Activated CD8-positive, alpha-beta memory T cell treated with anti-CD3 and anti-CD28 coated beads for 4 hours (primary cell): ENCODE measurements at places on chromosomes 3 and 15.

- DNase-seq = no peak
Measured at GRCh38 chr3:45509768-45510129, 84.8 kb upstream of the LIMD1 start.

DNA sequence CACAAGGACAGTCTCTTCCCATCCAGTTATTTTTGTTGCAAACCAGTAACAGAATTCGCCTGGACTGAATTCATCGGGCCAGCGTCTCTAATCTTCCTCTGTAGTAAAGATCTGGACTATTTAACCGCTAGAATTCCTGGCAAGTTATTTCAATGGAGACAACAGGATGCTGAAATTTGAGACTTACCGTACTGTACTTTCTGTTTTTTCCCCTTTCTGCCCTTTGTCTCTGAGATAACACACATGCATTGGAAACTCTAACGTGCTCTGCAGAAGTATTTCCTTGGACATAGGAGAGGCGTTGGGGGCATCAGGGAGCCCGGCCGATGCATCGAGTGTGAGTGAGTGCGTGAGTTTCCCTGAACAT, 61.5 kb downstream of the ASB7 start:
- no peak for DNase-seq

DNA sequence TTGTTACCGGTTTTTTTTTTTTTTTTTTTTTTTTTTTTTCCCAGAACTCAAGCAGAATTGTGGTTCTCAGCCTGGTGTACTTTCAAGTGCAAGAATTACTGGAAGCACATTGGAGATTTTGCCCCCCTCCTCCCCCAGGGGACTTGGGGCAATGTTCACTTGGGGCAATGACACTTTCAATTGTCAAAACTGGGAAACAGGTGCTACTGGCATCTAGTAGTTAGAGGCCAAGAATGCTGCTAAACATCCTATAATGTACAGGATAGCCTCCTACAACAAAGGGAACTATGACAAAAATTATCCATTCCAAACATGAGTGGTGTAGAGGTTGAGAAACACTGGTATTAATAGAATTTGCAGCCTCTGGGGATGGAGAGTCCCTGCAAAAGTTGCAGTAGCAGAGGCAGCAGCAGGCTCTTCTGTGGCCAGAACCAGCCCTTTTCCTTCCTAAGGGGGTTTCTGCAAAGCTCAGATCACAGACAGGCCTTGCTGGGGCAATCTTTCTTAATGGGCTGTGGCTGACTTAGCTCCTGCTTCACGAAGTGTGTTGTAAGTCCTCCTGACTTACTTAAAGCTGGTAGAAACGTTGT, 144.3 kb upstream of the MRPS22 start:
- no peak for DNase-seq

DNA sequence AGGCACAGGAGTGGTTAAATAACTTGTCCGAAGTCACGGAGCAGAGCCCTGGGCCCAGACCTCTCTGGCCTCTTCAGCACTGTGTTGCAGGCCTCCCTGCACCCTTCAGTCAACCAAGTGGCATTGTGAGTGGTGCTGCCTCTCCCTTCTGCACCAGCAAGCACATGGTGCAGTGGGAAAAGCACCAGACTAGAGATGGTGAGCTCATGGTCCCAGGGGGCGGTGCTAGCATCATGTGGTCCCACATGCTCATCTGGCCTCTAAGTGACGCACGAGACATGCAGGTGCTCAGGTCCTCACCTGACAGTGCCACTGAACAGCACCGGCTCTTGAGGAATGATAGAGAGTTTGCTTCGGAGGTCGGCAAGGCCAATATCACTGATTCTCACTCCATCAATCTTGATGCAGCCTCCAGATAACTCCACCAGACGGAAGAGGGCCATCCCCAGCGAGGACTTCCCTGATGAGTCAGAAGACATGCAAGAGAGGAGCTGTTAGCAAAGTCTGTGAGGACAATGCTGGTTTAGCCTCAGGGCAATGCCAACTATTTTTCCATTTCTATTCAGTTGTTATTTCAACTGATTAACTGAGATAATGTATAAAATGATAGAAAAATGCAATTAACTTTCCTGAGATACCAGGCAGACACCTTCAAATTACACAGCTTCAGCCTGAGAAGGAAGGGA, 53.1 kb upstream of the PARL start:
- no peak for DNase-seq

DNA sequence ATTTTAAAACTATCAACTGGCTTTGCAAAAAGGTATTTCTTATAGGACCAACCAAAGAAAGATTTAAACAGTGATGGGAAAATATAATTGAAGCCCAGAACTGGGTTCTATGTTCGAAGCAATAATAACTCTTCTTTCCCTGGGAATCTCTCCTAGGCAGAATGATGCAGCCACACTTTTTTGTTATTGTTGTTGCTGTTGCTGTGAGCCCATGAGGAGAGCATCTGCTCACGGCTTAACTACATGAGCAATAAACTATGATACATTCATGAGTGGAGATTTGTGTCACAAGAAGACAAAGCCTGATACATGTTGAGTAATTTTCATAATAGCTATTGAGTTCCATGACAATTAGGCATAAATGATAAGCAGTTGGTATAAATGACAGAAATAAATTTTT, 80.5 kb downstream of the CRTC3 start:
- DNase-seq = no peak

DNA sequence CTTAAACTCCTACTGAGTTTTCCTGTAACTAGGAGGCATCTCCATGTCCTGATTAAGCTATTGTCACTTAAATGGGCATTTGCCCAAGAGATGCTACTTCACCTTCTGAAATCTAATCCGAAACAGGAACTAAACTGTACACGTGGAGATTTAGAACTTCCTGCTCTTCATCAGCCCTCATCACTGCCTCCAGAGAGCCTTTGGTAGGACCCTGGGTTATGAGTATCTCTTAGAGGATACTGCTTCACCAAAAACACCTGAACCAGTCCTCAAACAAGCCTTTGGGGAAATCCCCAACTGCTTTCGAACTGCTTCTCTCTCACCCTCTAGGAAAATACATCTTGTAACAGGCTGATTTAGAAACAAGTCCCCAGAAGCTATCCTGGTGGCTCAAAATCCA, 320.3 kb downstream of the GAP43 start:
- no peak for DNase-seq

DNA sequence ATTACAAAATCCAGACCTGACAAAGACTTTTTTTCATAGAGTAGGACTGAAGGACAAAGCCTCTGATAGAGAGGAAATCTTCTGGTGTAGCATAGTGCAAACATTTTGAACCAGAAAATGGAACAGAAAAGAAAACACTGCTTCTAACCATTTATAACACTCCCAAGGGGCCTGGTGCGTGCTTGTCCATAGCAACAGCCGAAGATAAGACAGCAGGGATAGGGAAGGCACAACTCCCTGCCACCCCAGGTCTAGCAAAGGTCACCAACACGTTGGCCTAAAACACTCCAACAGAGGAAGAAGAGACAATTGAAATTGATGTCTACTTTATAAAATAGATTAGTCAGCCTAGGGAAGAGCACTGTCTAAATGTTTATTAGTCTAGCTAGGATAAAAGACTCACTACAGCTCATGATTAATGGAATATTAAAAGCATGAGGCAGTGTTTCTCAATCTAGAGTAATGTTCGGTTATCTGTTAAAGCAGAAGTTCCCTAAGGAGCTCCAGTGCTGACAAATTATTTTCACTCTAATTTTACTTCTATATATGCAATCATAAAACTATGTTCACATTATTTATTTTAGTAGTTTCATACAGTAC, 145.2 kb downstream of the P3H2 start:
- no peak for DNase-seq

DNA sequence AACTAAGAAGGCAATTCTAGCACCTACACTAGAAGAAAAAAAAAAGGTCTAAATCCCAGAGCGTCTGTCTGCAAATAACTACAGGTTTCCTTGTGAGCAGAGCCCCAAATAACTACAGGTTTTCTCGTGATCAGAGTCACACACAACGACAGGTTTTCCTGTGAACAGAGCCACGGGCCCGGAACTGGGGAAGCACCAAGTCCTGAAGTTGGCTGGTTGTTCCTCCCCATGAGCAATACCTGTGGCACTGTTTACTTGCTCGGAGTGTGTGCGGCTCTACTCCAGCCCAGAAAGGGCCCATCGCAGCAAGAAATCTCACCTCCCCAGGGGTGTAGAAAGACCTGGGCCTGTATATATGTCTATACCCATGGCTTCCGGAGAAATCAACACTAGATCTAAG, 644 bp upstream of the MASP1 start:
- no peak for DNase-seq

- no peak for DNase-seq
Measured at GRCh38 chr15:31427411-31427810, 100.8 kb downstream of the KLF13 start.

- no peak for DNase-seq
Measured at GRCh38 chr3:162353414-162353813, 856.8 kb downstream of the OTOL1 start.

GRCh38 chr3:155217591-155217990, 75.9 kb downstream of the STRIT1 start:
- DNase-seq = no peak

DNA sequence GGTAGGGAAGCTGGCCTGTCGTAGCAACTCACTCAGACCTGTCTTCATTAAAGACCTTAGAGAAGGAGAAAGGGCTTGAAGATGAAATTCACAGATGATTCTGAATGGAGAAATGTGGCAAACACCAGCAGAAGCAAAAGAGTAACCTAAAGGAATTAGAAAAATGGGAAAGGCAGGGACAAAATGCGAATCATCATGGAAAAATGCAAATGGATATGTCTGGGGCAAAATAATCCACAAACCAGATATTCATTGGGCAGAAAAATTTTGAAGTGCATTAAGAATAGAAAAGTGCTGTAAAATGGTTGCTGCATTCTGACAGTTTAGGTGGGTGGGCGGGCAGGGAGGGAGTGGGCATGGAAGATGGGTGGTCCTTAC, 156.9 kb upstream of the RASGRP1 start:
- no peak for DNase-seq
